ENCODE measurements at places on chromosomes 5 and 9.

DNA sequence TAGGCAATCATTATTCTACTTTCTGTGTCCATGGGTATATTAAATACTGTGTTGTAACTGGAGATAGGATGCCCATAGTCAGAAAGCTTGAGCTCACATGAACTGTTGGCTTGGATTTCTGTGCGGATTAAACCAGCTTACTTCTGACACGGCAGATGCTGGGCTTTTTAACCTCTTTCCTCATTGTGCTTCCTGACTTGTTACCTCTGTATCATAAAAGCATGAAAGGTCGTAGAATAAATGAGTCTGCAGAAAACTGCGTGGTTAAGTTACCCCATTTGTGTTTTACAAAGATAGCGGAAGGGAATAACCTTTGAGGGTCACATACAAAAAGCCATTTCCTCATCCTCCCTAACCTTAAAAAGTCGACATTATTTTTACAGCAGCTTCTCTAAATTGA, 199.5 kb upstream of the DMRT1 start:
- no peak for DNase-seq

DNA sequence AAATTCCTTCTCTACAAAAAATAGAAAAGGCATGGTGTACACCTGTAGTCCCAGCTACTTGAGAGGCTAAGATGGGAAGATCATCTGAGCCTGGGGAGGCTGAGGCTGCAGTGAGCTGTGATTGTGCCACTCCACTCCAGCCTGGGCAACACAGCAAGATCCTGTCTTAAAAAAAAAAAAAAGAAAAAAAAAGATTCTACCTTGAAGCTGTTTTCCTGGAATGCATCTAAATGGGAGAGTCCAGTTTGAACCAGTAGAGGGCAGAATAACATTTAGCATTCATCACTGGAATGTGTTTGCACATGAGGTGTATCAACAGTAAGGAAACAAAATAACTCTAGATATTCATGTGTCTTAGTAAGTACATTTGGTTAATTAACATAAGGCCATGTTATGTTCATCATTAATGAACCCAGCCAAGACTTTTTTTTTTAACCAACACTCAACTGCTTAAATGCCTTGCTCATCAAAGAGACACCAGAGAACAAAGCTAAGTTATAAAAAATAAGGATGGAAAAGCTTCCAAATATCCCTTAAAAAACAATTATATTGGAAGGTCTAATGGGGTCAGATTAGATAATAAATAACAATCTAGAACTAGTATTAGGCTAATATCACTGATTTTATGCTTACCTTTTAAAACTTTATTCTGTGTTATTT, 16.1 kb downstream of the IFNE start:
- DNase-seq: no peak

GRCh38 chr5:59923465-59923864, 29.9 kb upstream of the PDE4D start:
- DNase-seq: no peak

- no peak for DNase-seq
Measured at GRCh38 chr5:150213530-150213929, 23.7 kb downstream of the SLC6A7 start.

DNA sequence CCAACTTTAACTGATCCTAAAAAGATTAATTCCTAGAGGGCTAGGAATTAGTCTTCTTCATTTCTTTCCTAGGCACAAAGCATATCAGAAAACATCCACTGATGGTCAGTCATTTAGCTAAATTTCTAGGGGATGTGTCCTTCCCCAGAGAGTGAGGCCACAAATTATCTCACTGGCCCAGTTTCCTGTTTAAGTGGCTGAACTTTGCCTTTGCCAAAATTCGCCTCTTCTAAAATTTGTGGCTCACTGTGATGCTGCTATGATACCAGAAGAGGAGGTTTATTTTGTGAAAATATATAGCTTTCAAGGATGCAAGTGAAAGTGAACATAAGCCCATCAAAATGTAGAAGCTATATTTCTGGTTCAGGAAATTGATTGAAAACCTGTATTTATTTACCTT, 98.1 kb upstream of the FER start:
- DNase-seq: no peak

GRCh38 chr5:76718880-76719279, 3.0 kb downstream of the F2R start:
- DNase-seq: no peak

GRCh38 chr5:50995285-50995942, 329.0 kb downstream of the PARP8 start:
- DNase-seq: no peak

- DNase-seq: no peak
Measured at GRCh38 chr9:84481636-84482218, 141.2 kb upstream of the SLC28A3 start.

- no peak for DNase-seq
Measured at GRCh38 chr9:123753669-123754258, 176.2 kb downstream of the DENND1A start.

GRCh38 chr9:116685166-116685565, 1.9 kb upstream of the TRIM32 start:
- DNase-seq: no peak

- DNase-seq: no peak
Measured at GRCh38 chr9:120873512-120873911, 3.5 kb downstream of the PHF19 start.

- DNase-seq: no peak
Measured at GRCh38 chr5:111756581-111757354, at the start of gene NREP. Gene NREP, minus strand, starts transcription at chr5:111757194. Its CDS starts 1,422 bp downstream, at chr5:111755772.

GRCh38 chr9:108473209-108474112, 382.3 kb downstream of the ACTL7B start:
- no peak for DNase-seq

DNA sequence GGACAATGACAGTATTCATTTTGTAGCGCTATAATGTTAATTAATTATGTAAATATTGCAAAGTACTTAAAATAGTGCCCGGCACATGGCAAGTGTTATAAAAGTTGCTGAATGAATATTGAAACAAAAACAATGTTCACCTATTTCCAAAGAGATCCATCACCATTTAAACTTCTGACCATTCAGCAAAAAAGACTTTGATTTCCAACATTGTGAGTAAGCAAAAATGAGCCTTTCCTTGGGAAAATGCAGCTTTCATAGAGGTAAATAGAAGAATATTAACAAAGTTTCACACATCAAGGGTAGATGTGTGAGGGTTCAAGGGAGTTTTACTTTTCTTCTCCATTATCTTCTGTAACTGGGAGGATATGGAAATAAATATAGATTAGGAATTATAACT, 1089.4 kb upstream of the C9orf72 start:
- no peak for DNase-seq

- DNase-seq: no peak
Measured at GRCh38 chr9:5596173-5596572, 32.7 kb upstream of the RIC1 start.

- no peak for DNase-seq
Measured at GRCh38 chr5:88049737-88050136, 218.9 kb downstream of the TMEM161B start.

GRCh38 chr9:136254381-136255165, 9.0 kb upstream of the QSOX2 start:
- no peak for DNase-seq

- no peak for DNase-seq
Measured at GRCh38 chr9:96302021-96302420, at the start of gene HSD17B3. Gene HSD17B3, minus strand, starts transcription at chr9:96302176. Its CDS starts 72 bp downstream, at chr9:96302104.

DNA sequence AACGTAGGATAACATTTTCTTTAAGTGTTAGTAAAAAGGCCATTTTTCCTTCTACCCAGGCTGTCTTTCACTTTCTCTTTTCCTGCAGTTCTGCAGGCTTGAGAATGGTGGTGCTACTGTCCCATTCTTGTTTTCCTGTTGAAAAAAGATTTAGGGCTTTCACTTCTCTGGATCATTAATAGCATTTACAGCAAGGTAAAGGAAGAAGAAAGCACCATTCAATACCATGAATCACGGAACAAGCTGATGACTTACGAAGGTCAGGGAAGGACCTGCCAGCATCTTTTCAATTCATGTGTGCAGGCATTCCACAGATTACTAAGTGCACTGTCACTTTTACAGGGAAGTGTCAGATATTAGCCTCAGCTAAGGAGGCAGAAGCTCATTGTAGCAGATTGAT, 292.8 kb downstream of the YTHDC2 start:
- DNase-seq: no peak
